ENCODE measurements at places on chromosomes 11 and 22. TPM values are rescaled to one million over a fixed set of nuclear protein-coding genes. Genes with fewer than 3 reads are reported as not detected.

DNA sequence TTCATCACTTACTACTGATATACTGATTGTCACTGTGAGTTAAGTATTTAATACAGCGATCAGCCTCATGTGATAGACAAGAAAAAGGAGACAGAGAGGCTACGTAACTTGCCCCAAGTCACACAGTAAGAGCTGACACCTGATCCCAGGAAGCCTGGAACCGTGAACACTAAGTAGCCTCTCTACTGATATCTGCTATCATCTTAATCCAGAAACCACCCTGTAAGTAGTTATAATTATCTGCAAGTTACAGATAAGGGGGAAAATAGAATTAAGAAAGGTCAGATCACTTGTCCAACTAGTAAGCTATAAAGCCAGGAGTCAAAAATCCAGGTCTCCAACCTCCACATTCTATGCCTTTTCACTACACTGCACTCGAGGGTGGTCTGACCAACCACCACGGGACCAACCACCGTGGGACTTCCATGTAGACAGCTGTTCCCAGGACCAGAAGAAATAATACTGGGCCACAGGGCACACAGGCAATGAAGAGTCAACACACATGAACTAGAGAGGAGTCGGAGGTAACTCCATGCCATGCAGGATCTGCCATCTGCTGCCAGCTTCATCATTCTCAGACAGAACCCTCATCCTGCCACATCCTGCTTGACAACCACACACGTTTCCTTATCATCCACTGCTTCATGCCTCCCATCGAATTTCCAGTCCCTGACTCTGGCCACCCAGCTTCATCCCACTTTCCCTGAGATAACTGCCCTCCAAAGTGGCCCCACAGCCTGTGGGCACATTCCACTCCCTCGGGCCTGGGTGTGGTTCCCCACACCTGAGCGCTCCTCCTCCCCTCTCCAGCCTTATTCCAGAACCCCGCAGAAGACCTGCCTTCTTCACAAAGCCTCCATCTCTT lies 58.6 kb downstream of the MICAL3 start:
- H3K27ac ChIP-seq: no peak overlapping the region
- H3K27me3 ChIP-seq: no peaks in the 10 kb centered on the region
- H3K4me3 ChIP-seq: no peak overlapping the region
- H3K36me3 ChIP-seq: no peaks in the 10 kb centered on the region
- no peak for DNase-seq

GRCh38 chr11:12441231-12441861 lies 64.0 kb downstream of the PARVA start:
- H3K4me3 ChIP-seq: no peak overlapping the region
- no peaks in the 10 kb centered on the region for H3K36me3 ChIP-seq
- no peak for DNase-seq
- no peaks in the 10 kb centered on the region for H3K4me1 ChIP-seq

GRCh38 chr11:11072067-11072466 lies 214.2 kb upstream of the ZBED5 start:
- H3K4me3 ChIP-seq: no peak overlapping the region
- H3K4me1 ChIP-seq: no peaks in the 10 kb centered on the region
- no peaks in the 10 kb centered on the region for H3K27me3 ChIP-seq

- DNase-seq: no peak
- no peaks in the 10 kb centered on the region for H3K36me3 ChIP-seq
- no peaks in the 10 kb centered on the region for H3K27me3 ChIP-seq
- no peak overlapping the region for H3K4me3 ChIP-seq
- H3K4me1 ChIP-seq: no peaks in the 10 kb centered on the region
- no peak overlapping the region for H3K27ac ChIP-seq
Measured at GRCh38 chr22:26610072-26610958, 7.5 kb downstream of the CRYBB1 start.

- no peaks in the 10 kb centered on the region for H3K4me1 ChIP-seq
- H3K36me3 ChIP-seq: no peaks in the 10 kb centered on the region
- H3K27me3 ChIP-seq: no peaks in the 10 kb centered on the region
- no peak for DNase-seq
Measured at GRCh38 chr11:78630561-78631303, 56.1 kb upstream of the NARS2 start.

GRCh38 chr11:3205261-3206155 lies 13.1 kb downstream of the MRGPRG start:
- no peak overlapping the region for H3K4me3 ChIP-seq
- H3K4me1 ChIP-seq: no peaks in the 10 kb centered on the region
- no peak overlapping the region for H3K27ac ChIP-seq
- H3K27me3 ChIP-seq: peaks cover 32% of the 10 kb centered on the region
- DNase-seq: no peak

DNA sequence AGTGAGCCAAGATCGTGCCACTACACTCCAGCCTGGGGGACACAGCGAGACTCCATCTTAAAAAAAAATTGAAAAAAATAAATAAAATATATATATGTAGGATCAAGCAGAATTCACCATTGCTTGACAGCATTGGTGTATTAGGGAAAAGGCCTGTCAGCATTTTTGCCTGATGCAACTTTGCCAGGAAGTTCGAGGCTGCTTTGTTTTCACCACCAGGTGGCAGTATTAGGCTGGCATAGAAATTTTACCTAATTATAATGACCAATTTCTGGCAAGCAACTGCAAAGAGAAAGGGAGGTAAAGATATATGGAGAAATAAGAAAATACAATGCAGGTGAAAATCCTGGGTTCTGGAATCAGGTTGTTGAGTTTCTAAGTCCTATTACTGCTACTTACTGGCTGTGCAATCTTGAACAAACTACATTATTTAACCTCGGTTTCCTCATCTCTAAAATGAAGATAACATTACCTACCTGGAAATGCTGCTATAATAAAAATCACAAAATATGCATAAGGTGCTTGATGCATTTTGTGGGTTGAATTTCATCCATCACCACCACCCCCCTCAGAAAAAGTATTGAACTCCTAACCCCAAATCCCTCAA lies 24.7 kb downstream of the LAYN start:
- H3K27me3 ChIP-seq: no peaks in the 10 kb centered on the region
- no peak overlapping the region for H3K27ac ChIP-seq
- no peak overlapping the region for H3K4me3 ChIP-seq
- no peaks in the 10 kb centered on the region for H3K4me1 ChIP-seq
- peak; percentile 50 for DNase-seq
- no peaks in the 10 kb centered on the region for H3K36me3 ChIP-seq

- no peak for DNase-seq
- H3K4me1 ChIP-seq: no peaks in the 10 kb centered on the region
- no peak overlapping the region for H3K27ac ChIP-seq
- H3K27me3 ChIP-seq: peaks cover 8% of the 10 kb centered on the region
- H3K36me3 ChIP-seq: no peaks in the 10 kb centered on the region
Measured at GRCh38 chr11:18209058-18209457, 27.5 kb downstream of the SAA4 start.

DNA sequence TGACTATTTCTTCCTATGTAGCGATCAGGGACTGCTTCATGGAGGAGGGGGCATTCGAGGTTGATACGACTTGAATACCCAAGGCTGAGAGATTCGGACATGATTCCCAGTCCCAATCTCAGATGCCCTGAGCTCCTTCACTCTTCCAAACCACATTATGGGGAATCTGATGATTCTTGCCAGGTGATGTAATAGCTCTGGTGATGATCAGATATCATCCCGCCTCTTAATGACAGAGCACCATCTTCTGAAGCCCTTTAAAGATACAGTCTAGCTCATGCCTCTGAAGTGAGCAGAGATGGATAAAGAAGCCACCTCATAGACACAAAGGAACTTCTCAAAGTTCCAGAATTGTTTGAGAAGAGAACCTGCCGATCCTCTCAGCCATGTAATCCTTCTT lies 8.9 kb upstream of the CLMP start:
- H3K27ac ChIP-seq: no peak overlapping the region
- peaks cover 4% of the 10 kb centered on the region for H3K4me1 ChIP-seq
- DNase-seq: no peak
- H3K36me3 ChIP-seq: no peaks in the 10 kb centered on the region

GRCh38 chr11:66491315-66491935 lies 11.2 kb downstream of the DPP3 start:
- no peak for DNase-seq
- H3K27me3 ChIP-seq: no peaks in the 10 kb centered on the region
- no peaks in the 10 kb centered on the region for H3K4me1 ChIP-seq
- H3K27ac ChIP-seq: no peak overlapping the region

DNA sequence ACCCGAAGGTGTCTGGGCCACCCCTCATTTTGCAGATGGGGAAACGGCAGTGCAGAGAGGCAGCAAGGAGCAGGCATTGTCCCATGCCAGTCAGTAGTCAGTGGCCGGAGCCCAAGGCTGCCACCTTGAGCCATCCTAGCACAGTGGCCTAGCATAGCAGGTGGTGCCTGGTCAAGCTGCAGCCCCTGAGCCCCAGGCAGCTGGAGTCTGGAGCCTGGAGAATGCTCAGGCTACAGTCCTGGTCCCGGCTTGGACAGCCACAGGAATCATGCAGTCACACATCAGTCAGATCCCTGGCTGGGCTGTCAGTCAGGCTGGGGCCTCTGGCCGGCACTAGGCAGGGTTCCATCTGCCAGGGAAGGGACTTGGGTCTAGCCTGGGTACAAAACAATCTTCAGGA lies 18.6 kb downstream of the KCNC1 start:
- no peaks in the 10 kb centered on the region for H3K36me3 ChIP-seq
- no peak overlapping the region for H3K4me3 ChIP-seq
- H3K27me3 ChIP-seq: no peaks in the 10 kb centered on the region
- DNase-seq: no peak
- H3K4me1 ChIP-seq: no peaks in the 10 kb centered on the region

The TRIM51 gene
- not detected for total RNA-seq

The OR4D11 gene
- total RNA-seq: not detected

The RAPSN gene
- total RNA-seq: 0.64 TPM

The NELL1 gene
- total RNA-seq: 0.15 TPM

The CSF2RB gene
- total RNA-seq: 3.8 TPM

The MS4A6A gene
- 341 TPM for total RNA-seq

The HEPACAM gene
- 25.4 TPM for total RNA-seq

The APOA1 gene
- total RNA-seq: 0.33 TPM

The GRM5 gene
- not detected for total RNA-seq
